Dermis microvascular lymphatic vessel endothelial cell (primary cell): ENCODE measurements at places on chromosomes 5 and 9. TPM values are rescaled to one million over a fixed set of nuclear protein-coding genes. Genes with fewer than 3 reads are reported as not detected.

The SLC36A3 gene
- not detected in 2 replicates for total RNA-seq

The CA9 gene
- 0.13 TPM in 2 replicates for total RNA-seq

The GNE gene
- total RNA-seq: 11.3 and 11.5 TPM in 2 replicates

The IFNB1 gene
- not detected in 2 replicates for total RNA-seq

The TRIP13 gene
- total RNA-seq: 8.7 and 19.4 TPM in 2 replicates

The VDAC1 gene
- 252 and 281 TPM in 2 replicates for total RNA-seq

The ANKRD33B gene
- total RNA-seq: 2.1 TPM in 2 replicates

GRCh38 chr5:116847960-116848359, 273.3 kb upstream of the SEMA6A start:
- DNase-seq: no peak

GRCh38 chr5:174998131-174998730, 273.8 kb downstream of the MSX2 start:
- no peak for DNase-seq

- DNase-seq: no peak
Measured at GRCh38 chr5:160473681-160474080, 52.0 kb downstream of the PTTG1 start.

DNA sequence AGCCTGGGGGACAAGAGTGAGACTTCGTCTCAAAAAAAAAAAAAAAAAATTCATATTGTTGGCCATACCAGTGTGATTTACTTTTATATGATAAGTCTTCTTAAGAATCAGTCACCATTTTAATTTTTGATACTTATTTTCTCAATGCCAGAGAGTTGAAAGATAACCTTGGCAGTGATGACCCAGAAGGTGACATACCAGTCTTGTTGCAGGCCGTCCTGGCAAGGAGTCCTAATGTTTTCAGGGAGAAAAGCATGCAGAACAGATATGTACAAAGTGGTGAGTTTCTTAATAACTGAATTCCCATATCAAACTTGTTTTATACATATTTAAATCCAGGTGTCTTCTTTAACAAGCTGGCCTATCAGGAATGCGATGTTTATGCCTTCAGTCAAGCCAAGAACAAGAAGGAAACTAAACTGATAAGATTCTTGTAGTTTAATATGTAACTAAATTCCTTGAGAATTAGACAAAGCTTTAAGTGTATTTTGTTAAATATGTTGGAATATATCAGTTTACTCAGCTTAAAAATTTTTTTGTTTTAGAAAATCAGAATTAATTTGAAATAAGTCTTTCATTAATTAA, 81.5 kb downstream of the NIPBL start:
- no peak for DNase-seq

GRCh38 chr9:112541685-112542084, 55.1 kb downstream of the KIAA1958 start:
- no peak for DNase-seq

GRCh38 chr5:144189800-144190429, 19.2 kb downstream of the KCTD16 start:
- peak; percentile 80 for DNase-seq

DNA sequence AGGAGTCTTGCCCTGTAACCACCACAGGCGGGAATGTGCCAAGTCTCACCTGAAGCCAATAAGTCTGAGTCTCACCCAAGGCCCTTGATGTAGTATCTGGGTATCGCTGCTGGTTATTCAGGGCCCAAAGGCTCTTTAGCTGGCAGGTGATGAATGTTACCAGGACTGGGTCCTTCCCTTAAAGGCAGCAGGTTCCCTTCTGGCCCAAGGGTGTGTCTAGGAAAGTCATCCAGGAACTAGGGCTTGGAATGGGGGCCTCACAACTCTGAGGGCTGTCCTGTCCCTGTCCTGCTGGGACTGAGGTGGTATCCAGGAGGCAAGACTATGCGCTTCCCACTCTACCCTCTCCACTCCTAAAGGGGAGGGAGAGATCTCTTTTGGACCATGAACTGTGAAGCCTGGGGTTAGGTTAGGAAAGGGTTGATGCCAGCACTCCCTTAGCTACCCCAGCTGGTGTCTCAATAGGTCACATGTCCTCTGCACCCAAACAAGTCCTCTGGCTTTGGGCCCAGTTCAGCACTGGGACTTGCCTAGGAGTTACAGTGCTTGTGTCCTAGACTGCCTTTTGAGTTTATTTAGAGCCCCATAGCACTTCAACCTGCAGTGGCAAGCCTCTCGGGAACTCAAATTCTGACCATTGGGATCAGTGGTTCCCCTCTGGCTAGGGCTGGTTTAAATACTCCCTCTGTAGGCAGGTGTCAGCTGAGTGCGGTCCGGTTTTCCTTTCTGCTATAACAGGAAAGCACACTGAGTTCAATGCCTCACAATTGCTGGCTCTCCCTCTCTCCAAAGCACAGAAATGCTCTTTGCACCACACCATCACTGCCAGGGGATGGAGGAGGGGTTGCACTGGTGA, 22.5 kb upstream of the RANBP3L start:
- no peak for DNase-seq

DNA sequence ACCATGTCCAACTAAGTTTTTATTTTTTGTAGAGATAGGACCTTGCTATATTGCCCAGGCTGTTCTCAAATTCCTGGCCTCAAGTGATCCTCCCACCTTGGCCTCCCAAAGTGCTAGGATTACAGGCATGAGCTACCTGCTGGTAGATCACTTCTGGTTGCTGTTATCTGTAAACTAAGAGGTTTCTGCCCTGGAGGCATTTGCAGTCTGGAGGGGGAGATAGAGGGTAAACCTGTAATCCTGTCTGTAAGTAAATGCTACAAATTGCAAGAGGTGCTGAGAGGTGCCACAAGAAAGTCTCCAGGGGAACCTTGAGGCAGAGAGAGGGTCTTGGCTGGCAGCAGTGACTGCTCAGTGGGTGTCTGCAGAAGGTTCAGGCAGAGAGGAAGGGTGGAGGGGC, 29.0 kb upstream of the GGTA1 start:
- no peak for DNase-seq
